Naive thymus-derived CD8-positive, alpha-beta T cell (primary cell): ENCODE measurements at places on chromosomes 7 and 10. TPM values are rescaled to one million over a fixed set of nuclear protein-coding genes. Genes with fewer than 3 reads are reported as not detected.

- H3K36me3 ChIP-seq, result no peaks in the 10 kb centered on the region
- no peak for DNase-seq
- no peaks in the 10 kb centered on the region for H3K4me1 ChIP-seq
- no peak overlapping the region for H3K27ac ChIP-seq
- H3K4me3 ChIP-seq, result no peak overlapping the region
Observed at GRCh38 chr10:8638088-8638672, 583.7 kb downstream of the GATA3 start.

DNA sequence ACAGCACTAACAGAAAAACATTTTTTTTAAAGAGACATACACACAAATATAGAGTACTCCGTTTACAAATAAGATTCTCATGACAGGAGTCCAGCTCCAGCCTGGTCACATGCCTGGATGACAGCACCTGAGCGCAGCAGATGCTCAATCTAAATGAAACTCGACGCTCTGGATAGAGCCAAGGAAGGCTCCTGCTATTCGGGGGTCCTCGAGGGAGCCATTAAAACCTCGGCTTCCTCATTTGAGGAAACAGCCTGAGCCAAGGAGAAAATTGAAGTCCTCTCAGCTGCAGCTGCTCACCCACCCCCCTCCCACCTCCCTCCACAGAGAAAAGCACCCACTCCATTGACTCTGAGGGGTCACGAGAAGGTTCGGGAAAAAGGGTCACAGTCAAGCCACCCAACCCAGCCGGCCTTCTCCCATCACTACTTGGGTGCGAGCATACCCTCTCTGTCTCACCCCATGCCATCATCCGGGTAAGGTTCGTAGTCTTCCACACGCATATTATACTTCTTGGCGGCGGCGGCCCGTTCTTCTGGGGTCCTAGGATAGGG, 673 bp downstream of the NDUFB8 start:
- peak overlapping the region; percentile 100 for H3K4me3 ChIP-seq
- DNase-seq, result no peak
- peaks cover 13% of the 10 kb centered on the region for H3K4me1 ChIP-seq
- peak overlapping the region; percentile 100 for H3K27ac ChIP-seq

DNA sequence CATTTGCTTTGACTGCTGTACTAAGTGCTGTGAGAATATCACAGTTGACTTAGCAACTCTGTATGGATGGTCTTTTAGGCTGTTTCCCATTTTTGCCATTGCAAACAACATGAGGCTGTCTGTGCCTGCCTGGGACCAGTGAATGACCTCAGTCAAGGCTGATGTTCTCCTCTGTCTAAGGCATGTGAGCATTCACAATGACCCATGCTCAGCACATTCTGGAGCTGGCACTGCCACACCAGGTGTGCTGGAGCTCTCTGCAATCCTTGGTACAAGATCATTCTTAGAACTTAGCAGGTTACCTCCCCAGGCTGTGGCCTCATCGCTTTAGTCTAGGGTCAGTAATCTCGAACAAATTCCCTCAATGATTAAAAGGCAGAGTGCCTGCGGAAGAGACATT, 61.9 kb downstream of the SH3PXD2A start:
- H3K27me3 ChIP-seq, result no peaks in the 10 kb centered on the region
- H3K36me3 ChIP-seq, result no peaks in the 10 kb centered on the region
- H3K27ac ChIP-seq, result no peak overlapping the region
- DNase-seq, result no peak
- H3K4me1 ChIP-seq, result peaks cover 9% of the 10 kb centered on the region

DNA sequence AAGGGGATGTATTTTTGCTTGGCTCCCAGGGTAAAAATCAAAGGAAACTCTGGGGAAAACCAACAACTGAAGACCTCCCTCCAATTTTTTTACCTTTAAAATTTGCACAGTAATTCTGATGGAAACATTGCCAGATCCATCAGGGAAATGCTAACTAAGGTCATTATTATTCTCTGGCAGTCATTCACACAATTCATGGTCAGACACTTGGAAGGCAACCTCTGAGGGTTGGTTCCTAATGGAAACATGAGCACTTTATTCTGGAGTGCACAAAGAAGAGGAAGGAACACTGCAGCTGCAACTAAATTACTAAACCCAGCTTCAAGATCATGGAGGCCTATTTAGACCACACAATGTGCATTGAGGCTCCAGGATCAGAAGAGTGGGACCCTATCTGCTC, 34.2 kb downstream of the SRI start:
- H3K27ac ChIP-seq, result no peak overlapping the region

DNA sequence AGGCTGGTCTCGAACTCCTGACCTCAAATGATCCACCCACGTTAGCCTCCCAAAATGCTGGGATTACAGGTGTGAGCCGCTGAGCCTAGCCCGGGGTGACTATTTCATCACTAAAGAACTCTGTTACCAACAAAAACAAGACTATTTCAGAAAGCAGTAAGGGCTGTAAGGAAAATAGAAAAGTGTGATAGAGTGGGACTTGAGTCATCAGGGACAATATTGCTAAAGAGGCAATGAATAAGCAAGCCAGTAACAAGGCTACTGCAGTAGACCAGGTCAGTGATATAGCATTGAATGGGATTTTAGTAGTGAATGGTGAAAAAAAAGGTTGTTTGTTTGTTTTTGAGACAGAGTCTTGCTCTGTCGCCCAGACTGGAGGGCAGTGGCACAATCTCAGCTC, 51.7 kb downstream of the SVOPL start:
- no peak overlapping the region for H3K27ac ChIP-seq
- no peak overlapping the region for H3K4me3 ChIP-seq
- no peaks in the 10 kb centered on the region for H3K27me3 ChIP-seq
- no peaks in the 10 kb centered on the region for H3K4me1 ChIP-seq
- DNase-seq, result no peak
- no peaks in the 10 kb centered on the region for H3K36me3 ChIP-seq

DNA sequence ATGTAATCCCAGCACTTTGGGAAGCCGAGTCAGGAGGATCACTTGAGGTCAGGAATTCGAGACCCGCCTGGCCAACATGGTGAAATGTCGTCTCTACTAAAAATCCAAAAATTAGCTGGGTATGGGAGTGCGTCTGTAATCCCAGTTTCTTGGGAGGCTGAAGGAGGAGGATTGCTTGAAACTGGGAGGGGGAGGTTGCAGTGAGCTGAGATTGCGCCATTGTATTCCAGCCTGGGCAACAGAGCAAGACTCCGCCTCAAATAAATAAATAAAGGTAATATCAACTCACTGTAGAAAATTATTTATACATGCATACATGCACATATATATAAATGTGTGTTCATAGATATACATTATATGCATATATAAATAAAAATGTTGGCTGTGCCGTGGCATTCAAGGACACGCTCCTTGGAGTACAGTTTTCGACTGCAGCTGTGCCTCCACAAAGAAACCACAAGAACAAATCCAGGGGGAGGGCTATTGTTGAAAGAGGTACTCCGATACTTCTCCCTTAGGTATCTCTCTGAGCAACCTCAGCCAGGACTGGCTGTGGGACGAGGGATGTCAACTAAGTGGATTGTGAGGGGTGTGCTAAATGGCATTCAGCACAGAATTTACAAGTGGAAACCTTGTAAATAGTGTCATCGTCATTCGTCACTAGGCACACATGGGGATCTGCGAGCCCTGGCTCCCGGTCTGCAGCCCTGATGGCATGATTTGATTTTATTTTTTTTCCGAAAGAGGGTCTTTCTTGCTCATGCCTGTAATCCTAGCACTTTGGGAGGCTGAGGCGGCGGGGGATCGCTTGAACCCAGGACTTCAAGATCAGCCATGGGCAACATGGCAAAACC, 49.3 kb downstream of the HIP1 start:
- no peak overlapping the region for H3K4me3 ChIP-seq
- peaks cover 16% of the 10 kb centered on the region for H3K27me3 ChIP-seq
- no peaks in the 10 kb centered on the region for H3K36me3 ChIP-seq
- H3K4me1 ChIP-seq, result no peaks in the 10 kb centered on the region

GRCh38 chr10:45265996-45266395, 49.4 kb downstream of the OR13A1 start:
- DNase-seq, result no peak
- H3K27ac ChIP-seq, result no peak overlapping the region
- H3K27me3 ChIP-seq, result peaks cover 10% of the 10 kb centered on the region
- no peak overlapping the region for H3K4me3 ChIP-seq
- H3K36me3 ChIP-seq, result peaks cover 2% of the 10 kb centered on the region

- H3K4me1 ChIP-seq, result peaks cover 16% of the 10 kb centered on the region
- no peak overlapping the region for H3K4me3 ChIP-seq
- H3K27me3 ChIP-seq, result peaks cover 6% of the 10 kb centered on the region
- H3K27ac ChIP-seq, result no peak overlapping the region
Observed at GRCh38 chr10:125014836-125015355, 73.0 kb downstream of the ZRANB1 start.

DNA sequence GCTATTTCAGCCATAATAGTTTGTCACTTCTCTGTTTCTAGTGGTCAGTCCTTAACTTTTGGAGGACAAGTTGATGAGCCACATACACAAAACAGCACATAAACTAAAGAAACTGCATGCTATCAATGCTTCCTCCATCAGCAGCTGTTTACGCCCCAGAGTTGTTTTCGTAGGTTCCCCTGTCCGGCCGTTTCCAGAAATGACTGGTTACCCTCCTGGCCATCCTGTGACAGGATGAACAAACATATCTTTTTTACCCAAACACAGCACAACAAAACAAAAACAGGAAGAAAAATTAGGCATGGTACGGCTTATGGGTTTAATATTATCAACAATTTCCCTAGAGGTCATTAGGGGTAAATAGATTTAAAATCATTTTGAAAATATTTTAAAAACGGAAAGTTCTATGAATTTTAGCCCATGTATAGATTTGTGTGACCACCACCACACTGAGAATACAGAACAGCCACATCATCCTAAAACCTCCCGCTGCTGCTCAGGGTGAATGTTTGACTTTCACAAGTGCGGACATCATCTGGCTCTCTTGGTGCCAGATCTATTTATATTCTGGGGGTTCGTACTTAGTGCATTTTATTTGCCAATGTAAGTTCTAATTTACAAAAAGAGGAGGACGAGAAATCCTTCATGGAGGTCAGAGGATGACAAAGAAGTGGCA, 74.8 kb downstream of the HIPK2 start:
- H3K27me3 ChIP-seq, result no peaks in the 10 kb centered on the region
- H3K4me1 ChIP-seq, result peaks cover 43% of the 10 kb centered on the region
- H3K4me3 ChIP-seq, result no peak overlapping the region
- peaks cover 48% of the 10 kb centered on the region for H3K36me3 ChIP-seq

DNA sequence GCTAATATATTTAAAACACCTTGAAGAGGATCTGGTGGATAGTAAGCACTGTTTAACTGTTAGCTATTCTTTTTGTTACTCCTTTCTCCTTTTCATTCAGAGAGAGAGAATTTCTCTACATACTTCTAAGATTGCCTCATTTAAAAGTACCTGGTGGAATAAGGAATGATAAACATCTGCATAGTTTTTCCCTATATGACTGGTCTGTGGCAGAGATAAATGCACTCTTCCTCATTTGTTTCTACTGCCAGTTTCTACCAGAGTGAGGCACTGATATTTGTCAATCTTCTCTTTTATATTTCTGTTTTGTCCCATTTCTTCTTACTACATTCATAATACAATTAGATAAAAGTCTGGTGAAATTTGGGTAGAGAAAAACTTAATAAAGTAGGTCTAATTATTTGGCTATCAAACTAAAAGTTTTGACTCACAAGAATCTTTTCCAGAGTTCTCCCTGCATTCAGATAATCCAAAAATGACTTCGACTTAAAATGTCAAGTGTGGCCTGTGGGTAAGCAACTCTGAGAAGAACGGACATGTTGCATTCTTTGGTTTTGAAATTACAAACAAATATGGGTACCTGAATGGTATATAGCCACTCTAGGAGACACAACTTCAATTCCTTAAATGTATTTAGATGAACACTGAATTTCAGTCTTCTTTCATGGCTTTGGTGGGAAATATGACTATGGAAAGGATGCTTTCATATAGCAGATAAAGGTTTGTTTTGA, 38.8 kb downstream of the RNLS start:
- H3K4me3 ChIP-seq, result no peak overlapping the region
- no peak for DNase-seq
- no peak overlapping the region for H3K27ac ChIP-seq
- H3K36me3 ChIP-seq, result peaks cover 5% of the 10 kb centered on the region
- H3K4me1 ChIP-seq, result peaks cover 2% of the 10 kb centered on the region

- no peak for DNase-seq
- H3K4me1 ChIP-seq, result no peaks in the 10 kb centered on the region
- H3K27ac ChIP-seq, result no peak overlapping the region
- H3K36me3 ChIP-seq, result no peaks in the 10 kb centered on the region
- peaks cover 32% of the 10 kb centered on the region for H3K27me3 ChIP-seq
Observed at GRCh38 chr10:97940534-97940933, 89.9 kb downstream of the CRTAC1 start.

DNA sequence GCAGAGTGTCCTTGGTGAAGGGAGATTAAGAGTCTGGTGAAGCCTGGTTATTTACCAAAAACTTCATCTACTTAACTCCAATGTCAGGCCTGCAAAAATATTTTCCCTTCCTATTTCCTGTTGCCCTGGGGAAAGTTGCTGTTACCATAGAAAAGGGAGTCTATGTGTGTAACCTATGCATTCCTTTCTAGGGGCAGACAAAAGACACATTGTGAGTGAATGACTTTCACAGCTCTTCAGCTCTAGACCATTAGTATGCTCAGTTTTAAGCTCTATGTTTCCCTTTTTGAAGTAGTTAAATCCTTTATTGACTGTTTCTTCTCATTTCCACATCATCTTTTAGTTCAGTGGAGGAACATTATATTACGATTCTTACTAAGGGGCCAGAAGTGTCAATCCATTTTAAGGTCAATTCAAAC, 45.6 kb upstream of the SGCE start:
- H3K27me3 ChIP-seq, result peaks cover 4% of the 10 kb centered on the region
- no peak overlapping the region for H3K4me3 ChIP-seq
- no peaks in the 10 kb centered on the region for H3K4me1 ChIP-seq
- no peak for DNase-seq
- H3K36me3 ChIP-seq, result no peaks in the 10 kb centered on the region
- H3K27ac ChIP-seq, result no peak overlapping the region

GRCh38 chr7:121385800-121386179, 10.3 kb downstream of the FAM3C start:
- DNase-seq, result no peak
- H3K36me3 ChIP-seq, result peaks cover 4% of the 10 kb centered on the region
- H3K27ac ChIP-seq, result peak overlapping the region; percentile 83

CYTH3 gene
- total RNA-seq, result 8.6 TPM

FLNC gene
- not detected for total RNA-seq

CASTOR2 gene
- 7.7 TPM for total RNA-seq

OR6B1 gene
- not detected for total RNA-seq

SPACDR gene
- 4.5 TPM for total RNA-seq
